ENCODE measurements at places on chromosomes 7 and 10.

DNA sequence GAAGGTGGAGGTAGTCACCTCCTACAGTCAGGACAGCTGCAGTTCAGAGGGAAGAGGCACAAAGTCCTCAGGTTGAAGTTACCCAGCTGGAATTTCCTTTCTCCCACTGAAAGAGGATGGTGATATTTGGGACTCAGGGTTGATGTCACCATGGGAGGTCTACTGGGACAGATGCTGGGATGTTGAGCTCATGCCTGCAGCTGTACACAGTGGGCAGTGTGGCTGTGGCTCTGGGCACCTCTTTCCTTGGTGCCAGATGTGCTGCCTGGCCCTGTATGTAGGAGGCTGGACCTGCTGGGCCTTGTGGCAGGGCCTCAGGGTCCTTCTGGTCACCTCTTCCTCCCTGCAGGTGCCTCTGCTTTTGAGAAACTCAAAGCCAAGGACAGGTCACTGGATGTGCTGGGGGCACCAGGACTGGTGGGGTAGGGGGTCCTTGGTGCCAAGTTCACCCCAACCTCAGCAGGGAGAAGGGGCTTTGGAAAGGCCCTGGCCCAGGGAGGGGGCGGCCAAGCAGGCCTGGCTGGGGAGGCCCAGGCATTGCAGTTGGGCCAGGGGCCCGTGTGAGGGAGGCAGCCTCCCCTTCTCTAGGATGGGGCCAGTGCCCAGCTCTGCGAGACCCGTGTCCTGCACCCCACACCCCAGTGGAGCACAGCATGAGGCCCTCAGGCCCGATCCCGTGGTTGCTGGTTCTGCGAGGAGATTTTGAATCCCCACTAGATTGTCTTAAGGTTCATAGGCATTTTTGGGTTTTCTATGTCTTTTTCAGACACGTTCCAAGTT lies 103.1 kb downstream of the BMS1 start:
- DNase-seq: no peak

- no peak for DNase-seq
These were observed 36.6 kb upstream of the SEMA3A start for GRCh38 chr7:84231157-84231556.

- DNase-seq: no peak
These were observed 3.0 kb upstream of the FGF8 start for GRCh38 chr10:101778781-101779543.

- DNase-seq: no peak
These were observed 4.9 kb upstream of the MEST start for GRCh38 chr7:130486954-130487436.

DNA sequence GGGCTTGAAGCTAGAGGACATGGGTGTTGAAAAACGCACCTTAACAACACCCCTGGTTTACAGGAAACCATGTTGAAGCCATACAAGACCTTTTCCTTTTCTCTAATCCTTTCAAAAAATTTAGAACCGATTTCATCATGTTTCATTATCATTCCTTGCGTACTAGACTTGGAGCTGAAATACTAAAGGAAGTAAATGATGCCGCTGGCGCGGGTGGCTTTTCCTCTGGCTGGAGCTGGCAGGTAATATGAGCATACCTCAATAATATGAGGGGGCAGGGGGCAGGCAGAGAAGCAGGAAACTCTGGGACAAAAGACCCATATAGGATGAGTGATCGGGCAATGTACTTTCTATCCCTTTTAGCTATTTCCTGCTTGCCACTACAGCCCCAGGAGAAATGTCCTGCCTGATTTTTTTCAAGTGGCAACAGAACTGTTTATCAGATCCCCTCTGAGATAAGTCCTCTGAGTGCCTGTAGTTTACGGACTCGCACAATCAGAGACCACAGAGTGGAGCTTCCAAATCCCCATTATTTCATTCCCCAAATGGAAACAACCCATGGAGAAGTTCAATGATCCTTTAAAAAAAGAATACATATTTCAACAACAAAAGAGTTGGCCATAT lies 450.1 kb downstream of the KCNMA1 start:
- no peak for DNase-seq

- no peak for DNase-seq
These were observed 156.4 kb upstream of the PCBD1 start for GRCh38 chr10:71044720-71045119.

Data from NCI-H524 (cell line).